ENCODE measurements at places on chromosomes 4 and X.

DNA sequence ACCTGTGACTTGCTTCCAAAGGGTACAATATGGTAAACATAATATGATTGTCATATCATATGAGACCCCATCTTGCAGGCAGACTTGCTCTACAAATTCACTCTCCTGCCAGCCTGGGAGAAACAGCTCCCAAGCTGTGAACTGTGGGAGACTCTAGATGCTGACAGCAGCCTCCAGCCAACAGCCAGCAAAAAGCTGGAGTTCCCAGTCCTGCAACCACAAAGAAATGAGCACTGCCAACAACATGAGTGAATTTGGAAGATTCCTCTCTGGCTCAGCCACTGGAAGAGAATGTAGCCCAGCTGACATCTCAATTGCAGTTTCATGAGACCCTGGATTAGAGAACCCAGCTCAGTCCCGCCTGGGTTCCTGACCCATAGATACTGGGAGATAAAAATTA is 145.4 kb downstream of the QDPR start:
- no peak for ATAC-seq

- ATAC-seq = no peak
Observed at GRCh38 chr4:84651499-84651898, 68.6 kb downstream of the CDS1 start.

GRCh38 chr4:6687947-6688878 is 5.5 kb upstream of the S100P start:
- no peak for ATAC-seq

DNA sequence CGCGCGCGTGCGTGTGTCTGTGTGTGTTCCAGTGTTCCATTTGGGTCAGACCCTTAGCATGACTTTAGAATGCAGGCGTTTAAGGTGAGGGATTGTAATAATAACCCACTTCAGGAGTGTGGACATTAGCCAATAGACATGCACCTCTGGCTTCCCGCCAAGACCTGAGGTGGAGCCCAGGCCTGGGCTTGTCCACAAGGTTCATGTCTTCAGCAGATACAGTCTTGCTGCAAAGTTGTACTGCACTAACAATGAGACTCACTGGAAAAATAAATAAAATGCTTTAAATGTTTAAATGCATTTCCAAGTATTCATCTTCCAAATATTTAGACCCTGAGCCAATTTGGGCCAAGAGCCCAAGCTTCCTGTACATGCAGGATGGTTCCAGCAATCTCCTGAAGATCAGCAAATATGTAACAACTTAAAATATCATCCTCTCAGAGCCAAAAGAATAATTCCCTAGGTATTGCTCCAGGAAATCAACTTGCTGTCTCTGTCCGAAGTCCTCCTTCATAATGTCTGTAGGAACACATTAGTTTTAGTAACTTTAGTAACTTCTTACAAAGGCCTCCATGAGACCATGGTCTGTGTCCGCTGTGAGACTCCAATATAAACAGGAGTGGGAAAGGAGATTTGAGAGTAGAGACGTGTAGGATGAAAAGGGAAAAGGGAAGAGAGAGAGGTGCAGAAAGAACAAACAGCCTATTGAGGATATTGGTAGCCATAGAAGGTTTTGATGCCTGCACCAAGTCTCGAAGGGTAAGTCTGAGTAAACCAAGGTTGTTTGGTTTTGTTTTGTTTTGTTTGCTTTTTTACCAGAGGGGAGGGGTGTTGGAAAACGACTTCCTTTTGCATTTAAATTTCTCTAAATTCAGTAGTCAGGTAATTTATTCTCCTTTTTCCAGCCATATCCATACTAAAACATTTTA is 98.5 kb upstream of the KLF3 start:
- no peak for ATAC-seq

- no peak for ATAC-seq
Observed at GRCh38 chrX:142483965-142484364, 278.9 kb upstream of the MAGEC2 start.

GRCh38 chr4:165382640-165383039 is 3.8 kb downstream of the CPE start:
- no peak for ATAC-seq

GRCh38 chr4:156976147-156976546 is 4.5 kb upstream of the PDGFC start:
- no peak for ATAC-seq

DNA sequence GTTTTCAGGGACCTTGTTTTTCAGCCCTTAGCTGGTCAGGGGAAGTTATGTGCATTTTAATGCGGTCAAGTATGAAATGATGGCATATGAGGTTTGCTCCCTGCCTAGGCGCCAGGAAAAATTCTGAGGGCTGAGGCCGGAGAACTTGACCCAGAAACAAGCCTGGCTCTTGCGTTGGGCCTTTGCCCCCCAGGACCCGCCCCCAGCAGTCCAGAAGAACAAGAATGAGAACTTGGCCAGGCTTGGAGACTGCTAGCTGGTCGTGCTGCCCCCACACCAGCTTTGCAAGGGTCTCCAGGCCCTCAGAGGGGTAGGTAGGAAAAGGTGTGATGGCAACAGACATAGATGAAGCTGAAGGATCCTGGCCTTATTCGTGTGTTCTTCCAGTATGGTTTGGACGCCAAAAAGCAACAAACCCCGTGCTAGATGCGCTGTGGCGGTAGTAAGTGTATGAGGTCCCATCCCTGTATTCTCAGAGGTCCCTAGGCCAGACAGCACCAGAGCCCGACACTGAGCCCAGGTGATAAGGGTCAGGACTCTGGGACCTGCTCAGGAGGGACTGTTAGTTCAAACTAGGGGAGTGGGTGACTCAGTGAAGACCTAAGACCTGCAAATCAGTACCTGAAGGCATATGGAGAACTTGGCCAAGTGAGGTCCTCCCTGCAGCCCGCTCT is 10.5 kb downstream of the NKX3-2 start:
- no peak for ATAC-seq

GRCh38 chr4:143514497-143514896 is 995 bp downstream of the SMARCA5 start:
- ATAC-seq = no peak

DNA sequence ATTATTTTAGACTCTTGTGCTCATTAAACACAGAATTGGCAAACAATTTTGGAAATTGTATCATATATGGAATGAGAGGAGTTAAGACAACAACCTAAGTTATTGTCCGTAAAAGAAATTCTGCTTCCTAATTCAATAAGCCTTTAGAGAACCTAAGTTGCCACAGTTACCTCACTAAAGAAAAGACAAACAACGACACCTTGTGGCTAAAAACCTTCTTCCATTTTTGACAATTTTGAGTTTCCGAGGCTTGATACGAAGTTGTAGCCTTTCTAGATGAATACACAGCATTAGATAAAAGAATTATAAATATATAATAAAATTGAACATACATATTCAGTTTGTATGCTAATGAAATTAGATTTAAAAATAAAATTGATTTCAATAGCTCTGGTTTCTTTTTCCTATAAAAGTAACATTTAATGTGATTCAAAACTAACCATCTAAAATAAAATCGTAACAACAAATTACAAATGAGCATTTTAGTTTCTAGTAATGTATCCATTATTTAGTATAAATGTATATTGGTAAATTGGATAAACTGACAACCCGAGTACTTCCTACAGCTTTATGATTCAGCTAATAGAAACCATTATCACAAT is 275.1 kb downstream of the GPM6A start:
- no peak for ATAC-seq

GRCh38 chr4:176780995-176781738 is 11.6 kb downstream of the VEGFC start:
- no peak for ATAC-seq

GRCh38 chr4:142160509-142160908 is 524.1 kb downstream of the IL15 start:
- no peak for ATAC-seq

DNA sequence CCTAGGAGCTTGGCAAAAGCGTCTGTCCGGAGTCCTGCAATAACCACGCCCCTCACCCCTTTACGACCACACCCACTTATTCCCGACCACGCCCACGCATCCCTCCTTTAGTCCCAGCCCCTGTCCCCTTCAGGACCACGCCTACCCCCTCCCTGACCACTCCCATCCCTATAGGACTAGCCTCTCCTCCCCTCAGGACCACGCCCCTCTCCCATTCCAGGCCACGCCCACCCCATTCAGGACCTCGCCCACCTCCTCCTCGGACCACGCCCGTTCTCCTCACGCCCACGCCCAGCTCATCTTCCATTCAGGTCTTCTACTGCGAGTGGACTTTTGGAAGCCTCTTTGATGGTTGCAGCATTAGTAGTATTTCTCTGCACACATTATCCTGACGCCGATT is 131.2 kb upstream of the STX18 start:
- ATAC-seq = no peak

DNA sequence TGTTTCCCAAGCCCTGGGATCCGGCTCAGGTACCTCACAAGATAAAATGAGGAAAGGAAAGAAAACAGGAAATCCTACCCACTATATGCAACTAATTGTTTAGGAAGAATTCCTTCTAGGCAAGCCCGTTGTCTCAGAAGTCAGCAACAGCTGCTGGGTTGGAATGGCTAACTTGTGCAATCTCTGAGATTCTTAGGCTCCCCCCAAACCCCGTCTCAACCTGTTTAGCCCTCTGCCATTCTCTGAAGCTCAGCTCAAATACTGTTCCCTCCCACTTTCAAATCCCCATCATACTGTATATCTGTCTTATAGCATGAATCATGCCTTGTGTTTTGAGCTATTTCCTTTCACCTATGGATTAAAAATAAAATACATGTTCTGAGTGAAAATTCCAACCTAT is 28.9 kb downstream of the STARD8 start:
- ATAC-seq = no peak

GRCh38 chr4:528835-529234 is 29.8 kb downstream of the PIGG start:
- no peak for ATAC-seq

DNA sequence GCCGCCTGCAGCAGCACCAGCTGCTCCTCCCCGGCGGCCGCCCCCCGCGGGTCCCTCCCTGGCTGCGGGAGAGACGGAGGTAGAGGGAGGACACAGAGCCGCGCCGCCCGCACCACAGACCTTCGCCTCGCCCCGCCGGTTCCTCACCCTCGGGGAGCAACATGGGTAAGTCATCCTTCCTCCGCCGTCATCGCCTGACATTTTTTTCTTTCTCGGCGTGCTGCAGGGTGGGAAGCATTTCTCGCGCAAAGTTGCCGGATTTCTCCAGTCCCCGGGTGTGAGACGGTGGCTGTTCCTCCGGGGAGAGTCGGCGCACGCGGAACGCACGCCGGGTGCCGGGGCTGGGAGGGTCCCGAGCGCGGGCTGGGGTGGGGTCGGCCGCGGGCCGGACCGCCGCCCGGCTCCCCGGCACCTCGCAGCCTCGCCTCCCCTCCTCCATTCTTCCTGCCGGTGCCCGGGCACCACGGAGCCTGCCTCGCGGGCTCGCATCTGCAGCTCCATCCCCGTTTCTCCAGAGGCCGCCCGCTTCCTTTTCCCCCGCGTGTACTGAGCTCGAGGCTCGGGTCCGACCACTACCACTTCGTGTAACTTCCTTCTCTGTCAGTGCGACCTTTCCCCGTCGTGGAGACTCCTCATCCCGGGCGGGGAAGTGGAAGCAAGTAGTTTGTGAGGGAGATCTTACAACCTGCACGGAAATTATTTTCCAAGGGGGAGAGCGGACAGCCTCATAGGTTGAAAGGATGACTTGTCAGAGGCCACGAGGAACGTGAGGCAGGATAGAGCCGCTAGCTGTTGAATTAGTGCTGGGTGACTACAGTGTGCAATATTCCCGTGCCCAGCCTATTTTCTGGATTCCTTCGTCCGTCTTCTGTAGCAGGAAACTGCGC is 464 bp downstream of the RAP1GDS1 start:
- peak; percentile 3 for ATAC-seq

- no peak for ATAC-seq
Observed at GRCh38 chrX:69155786-69156520, 9.3 kb downstream of the PJA1 start.

- ATAC-seq = no peak
Observed at GRCh38 chr4:171007618-171008390, 805.4 kb upstream of the GALNTL6 start.

DNA sequence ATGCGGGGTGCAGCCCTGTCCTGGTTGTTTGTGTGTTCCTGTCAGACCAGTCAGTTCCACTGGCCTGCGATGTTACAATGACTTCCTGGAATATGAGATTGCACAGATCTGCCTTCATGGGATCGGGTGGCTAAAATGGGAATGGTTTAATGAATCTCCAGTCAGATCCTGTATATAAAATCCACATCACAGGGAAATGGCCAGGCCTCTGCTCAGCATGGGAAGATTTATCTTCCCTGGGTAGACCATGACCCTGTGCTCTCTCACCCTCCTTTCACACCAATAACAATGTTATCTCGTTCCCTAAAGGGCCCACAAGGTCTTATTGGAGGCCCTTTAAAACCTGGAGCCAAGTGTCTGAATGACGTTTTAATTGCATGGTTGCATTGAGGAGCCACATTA is 307.4 kb downstream of the RAB28 start:
- ATAC-seq = no peak

DNA sequence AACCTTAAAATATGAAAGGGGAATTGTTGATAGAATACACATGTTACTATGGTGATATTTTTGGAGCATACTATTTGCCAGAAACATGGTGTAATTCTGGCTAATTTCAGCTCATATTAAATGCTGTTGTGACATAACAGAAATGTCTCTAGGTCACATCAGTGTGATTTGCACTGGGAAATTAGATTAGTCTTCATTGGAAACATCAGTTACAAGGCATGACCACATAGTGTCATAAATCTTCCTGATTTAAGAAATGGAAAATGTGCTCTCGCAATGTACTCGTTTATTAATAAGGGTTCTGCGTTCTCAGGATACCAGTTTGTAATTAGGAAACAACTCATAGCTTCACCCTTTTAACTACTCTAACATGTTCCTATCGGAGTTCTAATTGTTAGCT is 72.9 kb upstream of the GYPA start:
- ATAC-seq = no peak

GRCh38 chr4:35934320-35934981 is 309.9 kb downstream of the ARAP2 start:
- no peak for ATAC-seq

DNA sequence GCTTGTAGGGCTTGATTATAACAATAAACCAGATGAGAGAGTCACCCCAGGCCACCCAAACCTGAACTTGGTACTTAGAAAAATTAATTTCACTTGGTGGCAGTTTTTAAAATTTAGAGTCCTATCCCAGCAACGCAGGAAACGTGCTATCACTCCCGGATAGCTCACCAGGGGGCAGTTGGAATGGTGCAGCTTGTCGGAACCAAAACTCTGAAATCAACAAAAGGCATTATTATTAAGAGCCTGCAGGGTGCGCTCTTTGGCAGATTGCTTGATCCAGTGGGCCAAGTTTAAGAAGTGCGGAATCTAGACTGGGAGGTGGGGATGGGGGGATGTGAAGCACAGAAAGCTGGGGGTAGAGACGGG is 2.4 kb downstream of the FRAS1 start:
- no peak for ATAC-seq

DNA sequence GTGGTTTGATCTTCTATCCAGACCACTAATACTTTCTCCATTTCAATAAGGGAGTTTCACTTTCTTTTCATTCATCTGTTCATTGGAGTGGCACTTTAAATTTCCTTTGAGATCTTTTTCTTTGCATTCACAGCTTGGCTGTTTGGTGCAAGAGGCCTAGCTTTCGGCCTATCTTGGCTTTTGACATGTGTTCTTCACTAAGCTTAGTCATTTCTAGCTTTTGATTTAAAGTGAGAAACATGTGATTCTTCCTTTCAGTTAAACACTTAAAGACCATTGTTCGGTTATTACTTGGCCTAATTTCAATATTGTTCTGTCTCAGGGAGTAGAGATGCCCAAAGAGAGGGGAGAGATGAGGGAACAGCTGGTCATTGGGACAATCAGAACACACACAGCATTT is 24.3 kb downstream of the CXCL13 start:
- ATAC-seq = peak; percentile 78

GRCh38 chr4:158906073-158906472 is 137.2 kb downstream of the FNIP2 start:
- no peak for ATAC-seq

All from activated CD4-positive, CD25-positive, alpha-beta regulatory T cell treated with anti-CD3 and anti-CD28 coated beads, Interleukin-2, amount 50 U/mL, for 24 hours (primary cell).